ENCODE measurements at places on chromosomes 16 and 17.

DNA sequence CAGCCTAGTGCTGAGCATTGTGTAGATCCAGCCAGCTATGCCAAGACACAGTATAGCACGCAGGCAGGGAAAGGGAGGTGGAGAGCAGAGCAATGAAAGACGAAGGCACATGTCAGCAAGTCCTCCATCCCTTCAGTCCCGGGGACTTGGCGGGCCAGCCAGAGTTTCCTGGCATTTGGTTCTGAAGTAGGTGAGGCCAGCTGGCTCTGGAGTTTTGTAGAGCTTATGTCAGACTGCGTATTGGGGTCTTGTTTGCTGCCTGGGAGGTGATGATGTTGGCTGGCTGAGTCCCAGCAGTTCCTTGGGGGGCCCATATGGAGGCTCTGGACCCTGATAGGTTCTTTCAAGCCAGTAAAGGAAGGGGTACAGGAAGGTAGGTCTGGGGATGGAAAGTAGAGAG lies 55.7 kb upstream of the AKTIP start:
- H3K4me1 ChIP-seq: no peaks in the 10 kb centered on the region
- no peak overlapping the region for H3K4me3 ChIP-seq
- H3K36me3 ChIP-seq: no peaks in the 10 kb centered on the region
- no peaks in the 10 kb centered on the region for H3K27me3 ChIP-seq
- no peak for DNase-seq

GRCh38 chr16:29684679-29685078 lies 5.7 kb downstream of the QPRT start:
- H3K36me3 ChIP-seq: no peaks in the 10 kb centered on the region
- H3K4me3 ChIP-seq: no peak overlapping the region
- peaks cover 9% of the 10 kb centered on the region for H3K4me1 ChIP-seq
- peak overlapping the region; percentile 52 for H3K27ac ChIP-seq
- no peak for DNase-seq

DNA sequence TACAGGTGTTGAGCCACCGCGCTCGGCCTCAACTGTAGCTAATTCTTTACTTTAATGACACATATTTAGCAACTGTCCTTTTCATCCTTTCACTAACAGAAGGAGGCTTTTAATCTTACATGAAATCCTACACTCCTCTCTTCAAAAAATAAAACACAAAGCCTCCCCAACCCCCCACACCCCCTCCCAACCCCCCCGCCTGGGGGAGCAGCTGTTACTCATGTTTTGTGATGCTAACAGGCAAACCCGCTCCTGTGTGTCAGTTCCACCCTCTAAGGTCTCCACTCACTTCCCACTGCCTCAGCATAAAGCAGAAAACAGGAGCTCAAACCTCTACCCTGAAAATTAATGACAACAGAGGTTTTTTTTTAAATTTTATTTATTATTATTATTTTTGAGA lies 55.4 kb upstream of the SLC25A19 start:
- no peaks in the 10 kb centered on the region for H3K36me3 ChIP-seq
- no peaks in the 10 kb centered on the region for H3K27me3 ChIP-seq
- H3K4me3 ChIP-seq: peak overlapping the region; percentile 53
- DNase-seq: peak; percentile 69
- peaks cover 99% of the 10 kb centered on the region for H3K4me1 ChIP-seq

DNA sequence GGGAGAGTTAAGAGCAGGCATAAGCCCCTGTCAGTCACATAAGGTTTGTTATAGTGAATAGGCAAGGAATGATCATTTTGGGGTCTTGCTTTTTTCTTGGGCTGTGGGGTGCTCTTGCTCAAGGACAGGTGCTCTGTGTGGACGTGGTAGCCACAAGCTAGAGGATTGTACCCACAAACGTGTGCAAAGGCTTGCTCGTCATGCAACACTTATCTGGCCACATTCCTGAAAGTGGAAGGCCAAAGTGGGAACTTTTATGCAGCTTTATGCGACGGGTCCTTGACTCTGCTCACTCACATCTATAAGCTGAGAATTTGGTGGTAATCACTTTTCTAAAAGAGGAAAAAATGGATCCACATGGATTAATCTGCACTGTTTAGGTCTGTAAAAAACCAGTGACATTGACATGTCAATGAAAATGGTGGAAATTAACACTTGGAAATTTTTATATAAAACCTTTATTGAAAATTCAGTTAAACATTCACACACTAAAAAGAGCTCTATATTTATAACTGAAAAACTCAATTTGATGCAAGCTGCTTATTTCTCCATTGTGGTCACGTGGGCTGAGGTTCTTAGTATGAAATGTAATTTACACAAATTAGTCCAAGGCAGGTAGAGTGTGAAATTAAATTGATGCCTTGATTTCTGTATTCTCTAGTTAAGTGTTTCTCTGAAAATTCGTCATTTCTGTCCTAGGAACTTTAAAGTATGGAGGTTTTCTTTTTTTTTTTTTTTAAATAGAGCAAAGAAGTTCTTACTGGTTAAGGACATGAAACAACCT lies 162.3 kb downstream of the MSI2 start:
- no peak overlapping the region for H3K27ac ChIP-seq
- H3K27me3 ChIP-seq: no peaks in the 10 kb centered on the region
- H3K4me1 ChIP-seq: peaks cover 48% of the 10 kb centered on the region
- H3K4me3 ChIP-seq: no peak overlapping the region

GRCh38 chr17:5962371-5962770 lies 107.8 kb upstream of the WSCD1 start:
- H3K36me3 ChIP-seq: no peaks in the 10 kb centered on the region
- H3K27ac ChIP-seq: no peak overlapping the region
- DNase-seq: no peak
- H3K4me3 ChIP-seq: no peak overlapping the region
- H3K27me3 ChIP-seq: peaks cover 9% of the 10 kb centered on the region

- peaks cover 1% of the 10 kb centered on the region for H3K4me1 ChIP-seq
- no peaks in the 10 kb centered on the region for H3K36me3 ChIP-seq
- no peaks in the 10 kb centered on the region for H3K27me3 ChIP-seq
- no peak overlapping the region for H3K4me3 ChIP-seq
- no peak overlapping the region for H3K27ac ChIP-seq
These were observed 1.6 kb upstream of the IGFALS start for GRCh38 chr16:1794908-1795666.

- H3K27ac ChIP-seq: no peak overlapping the region
- H3K4me1 ChIP-seq: peaks cover 12% of the 10 kb centered on the region
- H3K27me3 ChIP-seq: no peaks in the 10 kb centered on the region
- DNase-seq: no peak
- H3K4me3 ChIP-seq: no peak overlapping the region
- no peaks in the 10 kb centered on the region for H3K36me3 ChIP-seq
These were observed 23.7 kb downstream of the CDH1 start for GRCh38 chr16:68760671-68761275.

DNA sequence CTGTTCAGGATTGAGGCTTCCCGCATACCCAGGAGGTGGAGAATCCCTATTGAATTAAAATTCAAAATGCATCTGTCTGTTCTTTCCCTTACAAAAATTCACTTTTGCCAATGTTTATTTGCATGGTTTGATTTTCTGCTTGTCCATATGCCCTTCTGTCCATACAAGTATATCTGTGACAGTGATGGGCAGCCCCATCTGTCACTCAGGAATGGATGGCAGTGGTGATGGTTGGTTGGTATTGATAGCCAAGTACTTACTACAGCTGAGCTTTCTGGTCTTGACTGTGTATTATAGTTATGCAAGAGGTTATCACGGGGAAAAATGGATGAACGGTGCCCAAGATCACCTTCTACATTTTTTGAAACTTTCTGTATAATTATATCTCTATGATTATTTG lies 171.0 kb downstream of the RBFOX1 start:
- H3K4me1 ChIP-seq: no peaks in the 10 kb centered on the region
- H3K27me3 ChIP-seq: no peaks in the 10 kb centered on the region
- DNase-seq: no peak
- H3K36me3 ChIP-seq: no peaks in the 10 kb centered on the region
- H3K27ac ChIP-seq: no peak overlapping the region

DNA sequence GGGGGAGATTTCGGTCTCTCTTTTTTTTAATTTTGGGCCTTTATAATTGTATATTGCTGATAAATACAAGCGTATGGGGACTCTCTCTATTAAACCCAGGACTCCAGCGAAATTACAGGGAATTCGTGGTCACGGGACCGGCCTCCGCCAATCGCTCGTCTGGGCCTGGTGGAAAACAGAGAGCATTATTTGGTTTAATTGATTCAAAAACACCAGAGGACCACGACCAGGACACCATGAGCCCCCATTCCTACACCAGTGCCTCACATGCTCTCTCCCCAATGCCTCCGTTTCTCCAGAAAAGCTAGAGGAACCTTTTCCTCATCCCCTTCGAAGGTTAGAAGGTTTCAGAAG lies at the start of gene HOXB2:
HOXB2 (minus strand) TSS at position 88 of the 354 bp plus-strand sequence. CDS start 198 bp downstream, outside the sequence.
- no peak for DNase-seq
- H3K27me3 ChIP-seq: peaks cover 15% of the 10 kb centered on the region
- H3K4me1 ChIP-seq: peaks cover 21% of the 10 kb centered on the region
- peak within 1 kb of the TSS; percentile 98 for H3K27ac ChIP-seq
- peaks cover 4% of the 10 kb centered on the region for H3K36me3 ChIP-seq

- H3K4me3 ChIP-seq: no peak overlapping the region
- DNase-seq: no peak
- peaks cover 7% of the 10 kb centered on the region for H3K4me1 ChIP-seq
- peaks cover 54% of the 10 kb centered on the region for H3K36me3 ChIP-seq
These were observed 8.6 kb upstream of the COX10 start for GRCh38 chr17:14060706-14061105.

- H3K27ac ChIP-seq: no peak overlapping the region
- H3K4me1 ChIP-seq: peaks cover 10% of the 10 kb centered on the region
- DNase-seq: no peak
- H3K4me3 ChIP-seq: peak overlapping the region; percentile 50
- H3K27me3 ChIP-seq: no peaks in the 10 kb centered on the region
These were observed 2.4 kb upstream of the TACO1 start for GRCh38 chr17:63598281-63598680.

- peak overlapping the region; percentile 78 for H3K4me3 ChIP-seq
- DNase-seq: no peak
- H3K27me3 ChIP-seq: no peaks in the 10 kb centered on the region
These were observed 12.1 kb upstream of the ALDOA start for GRCh38 chr16:30053376-30054015.

DNA sequence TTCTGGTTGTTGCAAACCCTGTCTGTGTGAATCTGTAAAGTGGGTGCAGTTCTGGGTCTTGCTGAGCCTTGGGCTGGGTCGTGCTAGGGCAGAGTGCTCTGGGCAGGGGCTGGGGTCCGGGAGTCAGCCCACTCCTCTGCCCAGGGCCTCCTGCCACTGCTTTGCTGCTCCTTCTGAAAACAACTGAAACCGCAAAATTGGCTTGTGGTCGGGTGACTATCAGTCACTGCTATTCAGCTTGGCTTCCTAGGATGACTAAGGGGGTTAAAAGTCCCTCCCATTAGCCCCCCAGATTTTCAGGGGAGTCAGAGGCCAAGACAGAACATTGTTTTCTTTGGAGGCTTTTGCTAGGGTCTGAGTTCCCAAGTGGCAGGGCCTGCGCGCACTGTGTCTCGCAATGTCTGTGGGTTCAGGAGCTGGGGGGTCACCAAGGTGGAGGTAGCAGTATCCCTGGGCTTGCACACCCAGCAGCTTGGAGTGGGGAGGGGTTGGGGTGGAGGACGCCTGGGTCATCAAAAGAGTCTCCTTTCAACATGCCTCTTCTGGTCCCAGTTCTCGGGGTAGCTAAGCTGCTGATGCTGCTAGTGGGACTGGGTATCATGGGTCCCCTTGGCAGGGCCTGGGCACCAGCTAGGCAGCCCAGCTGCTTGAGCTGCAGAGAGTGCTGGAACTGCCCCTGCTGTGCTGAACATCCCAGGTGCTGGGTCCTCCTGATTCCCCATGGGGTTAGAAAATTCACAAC lies 13.5 kb upstream of the TBX21 start:
- H3K27ac ChIP-seq: peak overlapping the region; percentile 53
- no peak for DNase-seq
- peaks cover 2% of the 10 kb centered on the region for H3K27me3 ChIP-seq
- peak overlapping the region; percentile 30 for H3K4me3 ChIP-seq

DNA sequence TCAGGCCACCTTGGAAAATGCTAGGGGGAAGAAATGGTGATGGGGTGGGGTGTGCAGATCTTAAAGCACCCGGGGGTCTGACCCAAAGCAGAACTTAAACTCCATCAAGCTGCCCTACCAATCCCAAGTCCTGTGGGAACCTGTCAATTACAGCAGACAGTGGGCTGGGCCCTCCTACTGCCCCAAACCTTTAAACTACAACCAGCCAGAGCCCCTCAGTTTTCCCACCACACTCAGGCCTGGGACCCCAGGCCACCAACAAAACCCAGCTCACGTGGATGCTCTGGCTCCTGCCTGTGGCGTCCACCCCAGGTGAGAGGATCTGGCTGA lies 2.7 kb downstream of the MYO18A start:
- H3K4me3 ChIP-seq: peak overlapping the region; percentile 89
- DNase-seq: no peak
- no peaks in the 10 kb centered on the region for H3K36me3 ChIP-seq
- peaks cover 29% of the 10 kb centered on the region for H3K4me1 ChIP-seq
- no peaks in the 10 kb centered on the region for H3K27me3 ChIP-seq

DNA sequence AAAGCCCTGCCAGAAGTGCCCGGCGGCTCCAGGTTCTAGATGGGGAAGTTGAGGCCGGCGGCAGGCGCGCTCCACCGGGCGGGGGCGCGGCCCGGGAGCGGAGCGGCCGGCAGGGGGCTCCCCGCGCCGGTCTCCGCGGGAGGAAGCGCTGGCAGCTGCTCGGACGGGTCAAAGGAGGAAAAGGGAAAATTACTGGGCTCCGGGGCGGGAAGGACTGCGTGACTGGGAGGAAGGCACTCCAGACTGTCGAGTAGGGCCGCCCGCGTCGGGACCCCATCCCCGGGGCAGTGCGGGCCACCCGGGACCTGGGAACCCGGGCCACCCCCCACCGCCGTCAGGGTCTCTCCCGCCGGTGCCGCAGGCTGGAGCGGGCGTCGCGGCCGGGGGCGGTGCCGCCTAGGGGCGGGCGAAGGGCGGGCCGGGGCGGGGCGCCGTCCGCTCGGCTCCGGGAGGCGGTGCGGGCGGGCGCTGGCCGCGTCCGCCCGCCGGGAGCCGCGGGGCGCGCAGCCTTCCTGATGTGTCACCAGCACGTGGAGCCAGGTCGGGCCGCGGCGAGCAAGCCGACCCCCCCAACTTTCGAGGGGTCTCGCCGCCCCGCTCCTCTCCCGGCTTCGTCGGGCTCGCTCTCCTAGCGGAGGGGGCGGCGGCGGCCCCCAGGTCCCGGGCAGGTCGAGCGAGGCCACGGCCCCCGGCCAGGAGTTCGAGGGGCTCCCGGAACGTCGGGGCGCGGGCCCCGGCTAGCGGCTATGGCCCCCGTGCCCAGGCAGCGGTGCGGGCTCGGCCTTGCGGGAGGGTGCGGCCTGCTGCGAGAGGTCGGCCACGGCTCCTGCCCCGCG lies 167.5 kb downstream of the RAB11FIP4 start:
- no peaks in the 10 kb centered on the region for H3K27me3 ChIP-seq
- H3K36me3 ChIP-seq: no peaks in the 10 kb centered on the region
- H3K27ac ChIP-seq: peak overlapping the region; percentile 26
- peak overlapping the region; percentile 80 for H3K4me3 ChIP-seq
- peaks cover 16% of the 10 kb centered on the region for H3K4me1 ChIP-seq

DNA sequence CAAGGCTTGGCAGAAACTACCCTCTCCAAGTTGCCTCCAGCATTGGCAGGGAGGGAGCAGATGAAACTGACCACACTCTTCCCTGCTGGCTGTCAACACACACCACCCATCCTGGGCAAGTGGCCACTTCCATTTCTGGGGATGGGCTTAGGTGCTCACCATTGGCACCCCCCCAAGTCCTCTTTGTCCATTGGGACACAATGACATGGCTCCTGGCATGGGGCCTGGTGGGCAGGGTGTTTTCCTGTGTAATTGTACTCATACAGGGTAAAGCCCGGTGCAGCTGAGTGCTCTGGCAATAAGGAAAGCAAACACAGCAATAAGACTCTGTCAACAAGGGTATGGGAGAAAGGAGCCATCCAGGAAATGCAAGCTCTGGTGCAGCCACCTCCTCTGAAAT lies 22.6 kb downstream of the SCNN1B start:
- DNase-seq: no peak
- H3K4me3 ChIP-seq: no peak overlapping the region
- H3K36me3 ChIP-seq: no peaks in the 10 kb centered on the region
- H3K27me3 ChIP-seq: peaks cover 3% of the 10 kb centered on the region
- no peaks in the 10 kb centered on the region for H3K4me1 ChIP-seq
